CD4-positive, alpha-beta T cell (primary cell): ENCODE measurements at places on chromosomes 2 and 18.
A peak's percentile ranks its signal among the peaks of the same experiment; 100 is the strongest.

DNA sequence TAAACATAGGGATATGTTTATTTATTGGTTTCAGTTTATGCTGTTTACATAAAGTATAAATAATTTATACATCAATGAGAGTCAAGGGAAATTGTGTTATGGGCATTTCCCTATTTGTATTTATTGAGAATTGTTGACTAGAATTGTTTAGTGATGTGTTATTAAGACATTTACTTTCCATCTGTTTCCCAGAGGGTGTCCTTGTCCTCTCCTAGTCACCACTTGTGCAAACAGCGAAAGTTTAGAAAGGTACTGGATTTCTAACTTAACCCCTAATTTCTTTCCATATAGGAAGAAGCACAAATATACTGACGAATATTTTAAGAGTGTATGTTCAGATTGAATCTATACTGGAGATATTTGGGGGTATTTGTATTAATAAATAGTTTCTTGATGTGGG, 6.7 kb downstream of the UBE2E3 start:
- H3K4me3 ChIP-seq, result no peak overlapping the region
- no peaks in the 10 kb centered on the region for H3K4me1 ChIP-seq
- no peak for DNase-seq
- H3K27me3 ChIP-seq, result no peaks in the 10 kb centered on the region
- peaks cover 5% of the 10 kb centered on the region for H3K36me3 ChIP-seq

- DNase-seq, result no peak
- H3K27me3 ChIP-seq, result no peaks in the 10 kb centered on the region
- H3K4me3 ChIP-seq, result no peak overlapping the region
- H3K27ac ChIP-seq, result no peak overlapping the region
- H3K36me3 ChIP-seq, result no peaks in the 10 kb centered on the region
Measured at GRCh38 chr2:1685957-1686783, 58.1 kb downstream of the PXDN start.

GRCh38 chr2:239811111-239811781, 213.9 kb downstream of the NDUFA10 start:
- no peak overlapping the region for H3K4me3 ChIP-seq
- no peaks in the 10 kb centered on the region for H3K36me3 ChIP-seq
- H3K4me1 ChIP-seq, result no peaks in the 10 kb centered on the region

GRCh38 chr2:28358668-28359201, 33.9 kb upstream of the FOSL2 start:
- H3K27me3 ChIP-seq, result no peaks in the 10 kb centered on the region
- peaks cover 77% of the 10 kb centered on the region for H3K4me1 ChIP-seq
- H3K36me3 ChIP-seq, result no peaks in the 10 kb centered on the region
- H3K27ac ChIP-seq, result no peak overlapping the region
- peak overlapping the region; percentile 19 for H3K4me3 ChIP-seq

DNA sequence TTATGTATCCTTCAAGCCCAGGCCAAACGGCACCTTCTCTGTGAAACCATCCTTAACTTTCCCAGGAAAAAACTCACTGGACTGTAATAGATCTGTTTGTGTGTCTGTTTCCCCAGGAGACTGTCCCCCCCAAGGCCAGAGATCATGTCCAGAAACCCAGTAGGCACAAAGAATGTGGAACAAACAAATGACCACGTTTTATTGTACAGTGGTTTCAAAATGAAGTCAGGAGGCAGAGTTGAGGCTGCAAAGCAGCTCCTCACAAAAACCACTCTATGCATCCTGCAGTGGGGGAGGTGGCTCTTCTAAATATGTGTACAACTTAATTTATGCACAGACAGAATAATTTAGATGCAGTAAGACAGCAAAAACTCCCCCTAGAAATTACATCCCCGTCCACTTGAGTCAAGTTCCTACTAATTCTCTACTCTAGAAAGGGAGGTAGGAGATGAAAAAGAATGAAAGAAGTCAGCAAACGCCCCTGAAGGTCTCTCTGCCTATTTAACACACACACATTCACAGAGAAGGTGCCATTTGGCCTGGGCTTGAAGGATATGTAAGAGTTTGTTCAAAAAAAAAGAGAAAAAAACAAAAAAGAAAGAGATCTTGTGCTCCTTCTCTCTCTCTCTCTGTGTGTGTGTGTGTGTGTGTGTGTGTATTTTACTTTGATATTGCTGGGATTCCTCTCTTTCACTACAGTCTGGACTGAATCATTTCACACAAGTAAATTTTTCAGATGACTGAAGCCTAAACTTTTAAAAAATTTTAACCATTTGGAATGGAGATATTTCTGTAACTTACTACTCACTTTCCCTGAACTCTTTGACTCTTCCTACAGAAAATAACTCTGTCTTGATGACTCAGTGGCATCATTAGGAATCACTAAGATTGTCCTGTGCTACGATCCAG, 19.5 kb downstream of the BCL2 start:
- no peak overlapping the region for H3K4me3 ChIP-seq
- peaks cover 58% of the 10 kb centered on the region for H3K4me1 ChIP-seq

GRCh38 chr18:12841070-12841469, 43.0 kb downstream of the PTPN2 start:
- peaks cover 30% of the 10 kb centered on the region for H3K4me1 ChIP-seq
- peak overlapping the region; percentile 81 for H3K27ac ChIP-seq
- DNase-seq, result no peak
- H3K4me3 ChIP-seq, result no peak overlapping the region

DNA sequence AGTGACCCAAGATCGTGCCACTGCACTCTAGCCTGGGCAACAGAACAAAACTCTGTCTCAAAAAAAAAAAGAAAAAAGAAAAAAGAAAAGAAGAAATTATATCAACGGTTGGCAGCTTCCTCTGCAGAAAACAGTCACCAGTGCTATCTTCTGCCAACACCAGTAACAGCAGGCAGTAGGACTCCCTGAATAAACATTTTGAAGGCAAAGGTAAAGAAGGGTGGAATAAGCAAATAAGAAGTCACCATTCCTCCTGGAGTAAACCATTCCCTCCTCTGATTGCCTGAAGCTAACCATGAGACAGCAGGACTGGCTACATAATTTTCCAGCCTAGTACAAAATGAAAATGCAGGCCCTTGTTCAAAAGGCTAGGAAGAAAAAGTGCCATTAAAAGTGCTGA, 9.0 kb upstream of the RNF103 start:
- H3K4me3 ChIP-seq, result no peak overlapping the region
- H3K4me1 ChIP-seq, result no peaks in the 10 kb centered on the region
- H3K36me3 ChIP-seq, result no peaks in the 10 kb centered on the region
- H3K27me3 ChIP-seq, result no peaks in the 10 kb centered on the region
- DNase-seq, result no peak
- no peak overlapping the region for H3K27ac ChIP-seq

DNA sequence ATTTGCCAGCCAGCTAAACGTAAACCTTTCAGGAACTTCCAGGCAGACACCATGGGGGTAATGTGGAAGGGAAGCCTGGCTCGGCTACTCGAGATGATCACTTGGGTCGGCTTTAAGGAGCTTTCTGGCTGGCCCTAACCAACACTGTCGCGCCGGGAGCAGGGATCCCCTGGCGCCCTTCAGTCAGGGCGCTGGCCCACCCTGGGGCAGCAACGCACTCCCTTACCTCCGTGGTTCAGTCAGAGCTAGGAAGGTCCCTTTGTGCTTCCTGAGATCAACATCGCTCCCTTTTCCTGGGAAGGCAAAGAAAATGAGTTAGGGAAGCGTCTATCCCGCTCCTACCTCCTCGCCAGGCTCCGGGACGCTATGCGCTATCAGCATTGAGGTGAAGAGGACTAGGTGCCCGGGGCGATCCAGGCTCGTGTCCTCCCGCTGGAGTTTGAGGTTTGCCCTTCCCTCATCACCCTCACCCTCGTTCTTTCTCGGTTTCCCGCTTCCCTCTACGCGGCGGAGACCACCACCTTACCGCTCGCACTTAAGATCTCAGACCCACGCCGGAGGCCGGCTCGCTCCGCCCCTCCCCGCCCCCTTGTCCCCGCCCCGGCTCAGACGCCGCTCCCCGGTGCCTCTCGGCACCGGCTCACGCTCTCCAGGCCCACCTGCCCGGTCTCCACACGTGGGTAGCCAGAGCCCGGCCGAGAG, 449 bp upstream of the ATRAID start:
- peaks cover 31% of the 10 kb centered on the region for H3K36me3 ChIP-seq
- peak overlapping the region; percentile 18 for H3K27ac ChIP-seq
- no peak for DNase-seq
- peaks cover 19% of the 10 kb centered on the region for H3K4me1 ChIP-seq
- H3K27me3 ChIP-seq, result no peaks in the 10 kb centered on the region

- no peak overlapping the region for H3K4me3 ChIP-seq
- H3K4me1 ChIP-seq, result no peaks in the 10 kb centered on the region
- H3K27me3 ChIP-seq, result no peaks in the 10 kb centered on the region
- H3K36me3 ChIP-seq, result no peaks in the 10 kb centered on the region
- DNase-seq, result no peak
- H3K27ac ChIP-seq, result no peak overlapping the region
Measured at GRCh38 chr2:238874330-238875050, 26.6 kb downstream of the TWIST2 start.
